ENCODE measurements at places on chromosomes 11 and 22. TPM values are rescaled to one million over a fixed set of nuclear protein-coding genes. Genes with fewer than 3 reads are reported as not detected.

CD3D gene
- total RNA-seq: not detected

HBB gene
- not detected for total RNA-seq

PGR gene
- not detected for total RNA-seq

DLG2 gene
- total RNA-seq: not detected

SLC7A4 gene
- total RNA-seq: 2.0 TPM

FOLR3 gene
- total RNA-seq: not detected

OTOG gene
- total RNA-seq: not detected

APOBEC3B gene
- total RNA-seq: 4.3 TPM

RAG2 gene
- not detected for total RNA-seq

SLC22A8 gene
- total RNA-seq: not detected

KDELR3 gene
- total RNA-seq: 61.9 TPM

NCAM1 gene
- not detected for total RNA-seq

CD6 gene
- total RNA-seq: not detected

OR4A16 gene
- total RNA-seq: not detected

XKR3 gene
- total RNA-seq: 1.9 TPM

MOGAT2 gene
- total RNA-seq: not detected

BARX2 gene
- not detected for total RNA-seq

ADAMTS8 gene
- total RNA-seq: not detected

FAU gene
- 229 TPM for total RNA-seq

ARHGAP42 gene
- 18.3 TPM for total RNA-seq
